GM12878 (cell line): ENCODE measurements at places on chromosomes 1 and 21.

DNA sequence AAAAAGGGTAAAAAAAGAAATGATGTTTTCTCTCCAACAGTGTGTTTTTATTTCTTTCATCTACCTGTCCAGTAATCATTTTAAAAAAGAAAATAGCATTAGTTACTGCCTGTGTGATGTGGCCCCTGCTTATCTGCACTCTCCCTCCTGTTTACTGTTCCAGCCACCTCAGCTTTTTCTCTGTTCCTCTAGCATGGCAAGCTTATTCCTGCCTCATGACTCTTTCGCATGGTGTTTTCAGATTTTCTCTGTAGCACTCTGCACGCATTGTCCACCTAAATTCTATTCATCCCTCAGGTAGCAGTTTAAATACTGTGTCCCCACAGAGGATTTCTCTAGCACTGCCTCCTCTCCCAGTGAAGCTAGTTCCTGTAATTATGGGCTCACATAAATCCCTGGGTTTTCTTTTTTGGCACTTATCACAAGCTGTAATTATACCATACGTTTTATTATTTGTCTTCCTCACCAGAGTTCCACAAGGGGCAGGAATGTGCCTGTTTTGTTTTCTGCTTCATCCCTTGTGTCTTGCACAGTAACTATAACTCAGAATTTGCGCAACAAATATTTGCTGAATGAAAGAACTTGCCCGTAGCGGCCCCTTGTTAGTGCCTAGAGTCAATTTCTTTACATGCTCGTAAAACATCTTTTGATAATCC lies 51.4 kb upstream of the LRIG2 start:
- no peak for DNase-seq

DNA sequence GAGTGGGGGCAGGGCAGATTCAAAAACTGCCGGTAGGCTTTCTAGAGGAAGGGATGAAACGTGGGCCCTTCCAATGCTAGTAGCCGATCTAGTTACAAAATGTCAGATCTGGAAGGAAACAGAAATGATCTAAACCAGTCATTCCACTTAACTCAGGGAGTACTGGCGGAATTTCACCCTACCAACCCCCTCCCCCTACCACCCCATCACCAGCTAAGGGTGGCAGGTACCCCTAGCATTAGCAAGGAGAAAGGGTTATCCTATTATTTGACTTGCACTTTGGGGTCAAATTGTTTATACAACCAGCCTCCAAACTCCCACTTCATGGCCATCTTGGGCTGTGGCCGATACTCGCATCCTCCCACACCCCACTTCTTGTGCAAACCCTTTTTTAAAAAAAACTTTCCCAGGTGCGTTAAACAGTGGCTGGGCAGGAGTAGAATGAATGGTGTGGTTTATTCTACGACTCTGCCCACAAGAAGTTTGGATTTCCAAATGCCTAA lies 644 bp upstream of the MRPL24 start:
- no peak for DNase-seq

DNA sequence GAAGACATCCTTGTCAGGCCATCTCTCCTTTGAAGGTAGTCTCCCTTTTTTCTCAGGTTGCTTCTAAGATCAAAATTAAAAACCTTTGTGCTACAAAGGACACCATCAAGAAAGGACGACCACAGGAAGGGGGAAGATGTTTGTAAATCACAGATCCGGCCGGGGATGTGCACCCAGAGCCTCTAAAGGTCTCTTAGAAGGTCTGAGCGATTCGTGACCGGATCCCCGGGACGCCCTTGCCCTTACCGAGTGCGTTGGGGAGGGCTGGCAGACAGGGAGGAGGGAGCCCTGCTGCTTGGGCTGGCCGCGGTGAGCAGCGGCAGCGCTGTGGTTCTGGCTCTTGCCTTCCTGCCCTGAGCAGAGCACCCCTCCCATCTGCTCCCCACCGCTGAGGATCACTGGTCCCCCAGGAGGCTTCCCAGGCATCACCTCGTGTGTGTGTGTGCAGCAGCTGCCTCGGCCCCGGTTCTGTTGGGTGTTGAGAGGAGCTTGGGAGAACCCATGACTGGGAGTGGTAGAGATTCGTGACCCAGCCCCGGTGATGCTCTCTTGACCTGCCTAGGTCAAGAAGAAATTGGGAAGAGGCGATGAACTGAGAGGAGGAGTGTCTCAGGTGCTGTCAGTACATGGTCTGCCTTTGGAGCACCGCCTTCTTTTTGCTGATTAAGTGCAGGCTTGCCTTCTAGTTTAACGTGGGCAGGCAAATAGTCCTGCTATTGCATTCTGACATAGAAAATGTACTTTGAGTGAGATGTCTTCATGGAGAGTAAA lies 34.5 kb downstream of the AGPAT3 start:
- no peak for DNase-seq

- no peak for DNase-seq
Measured at GRCh38 chr1:43786201-43786958, 79.0 kb downstream of the ST3GAL3 start.

DNA sequence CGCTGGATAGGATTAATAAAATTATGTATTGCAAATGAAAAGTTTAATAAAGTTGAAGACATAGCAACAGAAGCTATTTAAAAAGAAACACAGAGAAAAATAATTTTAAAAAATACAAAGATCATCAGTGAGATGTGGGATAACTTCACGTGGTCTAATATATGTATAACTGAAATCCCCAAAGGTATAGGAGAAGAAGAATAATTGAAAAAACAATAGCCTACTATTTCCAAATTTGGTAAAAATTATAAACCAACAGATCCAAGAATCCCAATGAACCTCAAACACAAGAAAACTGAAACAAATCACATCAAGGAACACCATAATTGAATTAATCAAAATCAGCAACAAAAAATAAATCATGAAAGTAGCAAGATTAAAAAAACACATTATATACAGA lies 44.9 kb downstream of the GREM2 start:
- DNase-seq: no peak

DNA sequence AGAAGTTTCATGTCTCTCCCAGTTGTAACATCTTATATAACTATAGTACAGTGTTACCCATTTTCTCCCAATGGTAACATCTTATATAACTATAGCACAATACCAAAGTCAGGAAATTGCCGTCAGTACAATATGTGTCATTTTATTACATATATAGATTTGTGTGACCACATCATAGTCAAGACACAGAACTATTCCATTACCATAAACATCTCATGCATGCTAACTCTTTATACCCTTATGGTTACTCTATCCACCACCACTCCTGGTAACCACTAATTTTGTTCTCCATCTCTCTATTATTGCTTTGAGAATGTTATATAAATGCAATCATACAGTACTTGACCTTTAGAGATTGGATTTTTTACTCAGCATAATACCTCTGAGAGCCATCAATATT lies 120.7 kb downstream of the BACH1 start:
- no peak for DNase-seq

DNA sequence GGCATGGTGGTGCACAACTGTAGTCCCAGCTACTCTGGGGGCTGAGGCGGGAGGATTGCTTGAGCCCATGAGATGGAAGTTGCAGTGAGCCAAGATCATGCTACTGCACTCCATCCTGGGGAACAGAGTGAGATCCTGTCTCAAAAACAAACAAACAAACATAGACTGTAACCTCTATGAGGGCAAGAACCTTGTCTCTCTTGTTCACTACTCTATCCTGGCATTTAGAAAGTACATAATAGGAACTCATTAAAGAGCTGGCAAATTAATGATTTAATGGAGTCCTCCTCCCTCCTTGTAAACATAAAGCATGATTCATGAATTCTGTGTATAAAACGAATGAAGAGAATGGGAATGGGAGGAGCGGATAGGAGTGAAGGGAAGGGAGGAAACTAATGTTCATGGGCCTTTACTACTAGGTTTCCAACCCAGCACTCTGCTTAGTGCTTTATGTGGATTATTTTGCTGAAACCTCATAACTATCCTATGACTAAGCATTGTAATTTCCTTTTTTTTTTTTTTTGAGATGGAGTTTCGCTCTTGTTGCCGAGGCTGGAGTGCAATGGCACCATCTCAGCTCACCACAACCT lies 8.6 kb downstream of the LMOD1 start:
- no peak for DNase-seq

DNA sequence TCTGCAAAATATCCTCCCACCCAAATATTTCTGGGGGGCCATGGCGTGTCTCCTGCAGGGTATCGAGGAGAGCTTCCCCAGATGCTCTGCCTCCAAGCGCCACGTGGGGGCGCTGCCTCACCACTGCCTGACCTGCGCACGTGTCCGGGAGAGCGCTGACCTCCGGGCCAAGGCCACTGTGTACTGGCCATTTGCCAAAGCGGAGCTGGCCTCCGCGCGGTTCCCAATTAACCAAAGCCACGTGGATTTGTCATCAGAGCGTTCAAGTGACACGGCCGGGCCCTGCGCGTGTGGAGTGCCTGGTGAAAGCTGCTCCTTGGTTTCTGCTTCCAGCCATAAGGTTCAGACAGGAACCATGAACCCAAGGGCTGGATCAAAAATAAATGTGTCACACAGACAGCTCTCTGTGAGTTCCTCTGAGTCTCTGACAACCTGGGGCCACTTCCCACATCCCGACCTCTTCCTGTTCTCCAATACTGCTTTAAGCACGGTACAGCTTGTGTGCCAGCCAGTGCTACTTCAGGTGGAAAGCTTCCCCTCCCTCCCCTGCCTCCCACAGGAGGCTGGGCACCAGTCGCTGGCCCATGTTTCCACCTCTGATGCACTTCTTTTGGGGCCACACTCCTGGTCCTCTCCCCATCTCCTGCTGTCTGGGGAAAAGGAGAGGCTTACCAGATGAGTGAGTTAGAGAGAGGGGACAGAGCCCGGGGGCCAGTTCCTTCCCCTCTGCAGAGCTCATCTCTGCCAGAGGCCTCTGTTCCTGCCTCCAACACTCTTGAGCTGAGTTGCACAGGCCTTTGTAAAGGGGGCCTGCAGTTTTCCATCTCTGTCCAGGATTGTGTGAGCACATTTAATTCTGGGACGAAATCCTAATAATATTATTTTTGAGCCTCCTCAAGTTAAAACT lies 26.1 kb downstream of the ZP4 start:
- peak; percentile 5 for DNase-seq

- no peak for DNase-seq
Measured at GRCh38 chr21:33780631-33781030, 135.0 kb downstream of the ATP5PO start.

DNA sequence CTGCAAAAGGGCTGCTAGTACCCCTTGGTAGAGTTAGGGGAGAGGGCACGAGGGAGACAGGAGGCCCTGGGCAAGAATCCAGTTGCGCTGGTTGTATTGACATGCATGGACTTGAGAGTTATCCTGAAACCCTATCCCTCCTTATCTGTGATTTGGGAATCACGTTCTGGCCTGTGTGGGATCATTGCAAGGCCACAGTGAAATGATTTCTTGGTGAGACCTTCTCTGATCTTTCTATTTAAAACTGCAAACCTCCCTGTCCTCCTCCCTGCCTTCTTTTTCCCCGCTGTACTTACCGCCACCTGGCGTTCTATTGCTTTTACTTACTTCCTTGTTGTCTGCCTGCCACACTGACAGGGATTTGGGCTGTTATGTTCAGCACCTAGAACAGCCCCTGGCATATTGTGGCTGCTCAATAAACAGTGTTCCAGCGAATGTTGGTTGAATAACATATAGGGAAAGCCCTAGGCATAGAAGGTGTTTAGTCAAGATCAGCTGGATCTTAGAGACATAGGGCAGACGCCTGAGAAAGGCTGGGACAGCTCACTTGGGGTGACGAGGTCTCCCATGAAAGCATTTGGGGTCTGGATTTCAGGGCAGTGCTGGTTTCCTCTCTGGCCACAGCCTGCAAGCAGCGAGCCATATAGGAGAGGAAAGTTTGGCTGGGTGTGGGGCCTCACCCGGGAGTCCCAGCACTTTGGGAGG lies 25.6 kb downstream of the ALPL start:
- DNase-seq: no peak

- no peak for DNase-seq
Measured at GRCh38 chr21:37385179-37385765, 18.7 kb downstream of the DYRK1A start.

DNA sequence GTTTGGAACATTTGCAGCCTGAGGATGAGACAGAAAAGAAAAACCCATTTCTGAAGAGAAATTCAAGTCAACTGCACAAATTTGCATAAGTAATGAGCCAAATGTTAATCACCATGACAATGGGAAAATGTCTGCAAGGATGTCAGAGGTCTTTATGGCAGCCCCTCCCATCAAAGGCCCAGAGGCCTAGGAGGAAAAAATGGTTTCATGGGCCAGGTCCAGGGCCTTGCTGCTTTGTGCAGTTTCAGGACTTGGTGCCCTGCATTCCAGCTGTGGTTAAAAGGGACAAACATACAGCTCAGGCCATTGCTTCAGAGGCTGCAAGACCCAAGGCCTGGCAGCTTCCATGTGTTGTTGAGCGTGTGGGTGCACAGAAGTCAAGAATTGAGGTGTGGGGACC lies 13.4 kb downstream of the RBM11 start:
- DNase-seq: no peak

- no peak for DNase-seq
Measured at GRCh38 chr1:34073028-34073695, 91.9 kb downstream of the CSMD2 start.

DNA sequence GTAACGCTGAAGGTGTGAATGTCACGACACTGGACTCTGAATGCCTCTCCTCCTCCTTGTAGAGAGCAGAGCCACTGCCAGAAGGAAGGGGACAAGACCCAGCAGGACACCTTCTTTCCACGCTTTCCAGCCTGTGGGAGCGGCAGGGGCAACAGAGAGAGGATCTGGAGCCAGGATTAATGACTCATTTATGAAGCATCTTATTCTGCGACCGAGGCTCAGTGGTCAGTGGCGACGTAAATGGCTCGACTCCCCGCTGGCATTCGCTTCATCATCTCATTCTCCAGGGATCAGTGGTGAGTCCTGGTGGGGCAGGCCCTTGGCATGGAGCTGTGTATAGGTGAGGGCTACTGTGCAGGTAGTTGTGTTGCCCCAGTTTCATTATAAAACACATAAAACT lies 4.6 kb downstream of the SLC37A1 start:
- DNase-seq: no peak

- DNase-seq: peak; percentile 75
Measured at GRCh38 chr1:234398849-234399381, 25.7 kb downstream of the COA6 start.

DNA sequence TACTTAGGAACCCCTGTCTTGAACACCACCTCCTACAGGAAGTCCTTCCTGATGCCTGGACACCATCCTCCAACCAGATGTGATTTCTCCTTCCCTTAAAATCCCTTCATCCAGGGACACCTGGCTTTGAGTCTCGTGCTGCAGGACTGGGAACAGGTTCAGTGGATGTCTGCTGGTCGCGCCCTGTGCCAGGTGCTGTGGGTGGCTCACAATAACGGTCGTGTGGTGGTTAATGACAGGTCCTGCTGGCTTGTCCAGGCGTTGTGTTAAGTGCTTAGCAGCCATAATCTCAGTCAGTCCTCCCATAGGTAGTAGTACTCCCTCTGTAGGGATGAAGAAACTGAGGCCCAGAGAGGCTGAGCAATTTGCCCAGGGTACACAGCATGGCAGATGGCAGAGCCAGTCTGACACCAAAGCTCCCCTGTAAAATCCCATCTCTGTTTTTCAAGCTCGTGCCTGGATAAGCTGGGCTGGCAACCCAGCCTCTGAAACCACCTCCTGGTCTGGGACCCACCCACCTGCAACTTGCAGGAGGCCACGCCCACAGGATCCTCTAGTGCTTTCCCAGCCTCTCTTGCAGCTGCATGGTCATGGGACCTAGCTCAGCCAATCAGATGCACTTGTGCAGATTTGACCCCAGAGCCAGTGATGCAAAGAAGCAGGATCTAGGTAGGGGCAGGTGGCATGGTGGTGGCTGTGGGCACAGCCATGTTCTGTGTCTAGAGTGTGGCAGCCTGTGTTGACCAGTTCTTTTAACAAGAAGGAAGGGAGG lies 106.0 kb upstream of the IFFO2 start:
- DNase-seq: no peak

- no peak for DNase-seq
Measured at GRCh38 chr1:11787251-11787803, 18.4 kb downstream of the MTHFR start.

- DNase-seq: no peak
Measured at GRCh38 chr1:6893388-6893787, 108.1 kb downstream of the CAMTA1 start.
